ENCODE measurements at places on chromosomes 1 and 21.

- no peak for DNase-seq
Observed at GRCh38 chr1:3638027-3638426, 11.9 kb downstream of the WRAP73 start.

DNA sequence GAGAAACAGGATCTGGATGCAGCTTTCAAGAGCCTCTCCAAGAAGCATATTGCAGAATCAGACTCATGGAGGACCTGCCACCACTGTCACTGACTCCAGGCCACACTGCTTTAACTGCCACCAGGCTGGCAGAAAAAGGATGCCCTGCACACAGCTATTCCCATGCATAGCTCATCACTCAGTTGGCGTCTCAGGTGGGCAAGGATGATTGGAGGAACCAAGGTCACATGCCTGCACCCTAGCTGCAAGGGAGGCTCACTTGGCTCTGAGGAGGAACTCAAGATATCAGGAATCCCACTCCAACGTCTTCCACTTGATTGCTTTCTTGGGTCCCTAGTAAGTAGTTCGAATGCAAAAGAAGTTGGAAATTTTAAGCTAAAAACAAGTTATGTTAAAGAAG, 19.6 kb upstream of the SPOCD1 start:
- DNase-seq: no peak

GRCh38 chr1:98468111-98468717, 193.3 kb upstream of the SNX7 start:
- DNase-seq: peak; percentile 39

- no peak for DNase-seq
Observed at GRCh38 chr1:84780000-84780716, 89.9 kb upstream of the SSX2IP start.

DNA sequence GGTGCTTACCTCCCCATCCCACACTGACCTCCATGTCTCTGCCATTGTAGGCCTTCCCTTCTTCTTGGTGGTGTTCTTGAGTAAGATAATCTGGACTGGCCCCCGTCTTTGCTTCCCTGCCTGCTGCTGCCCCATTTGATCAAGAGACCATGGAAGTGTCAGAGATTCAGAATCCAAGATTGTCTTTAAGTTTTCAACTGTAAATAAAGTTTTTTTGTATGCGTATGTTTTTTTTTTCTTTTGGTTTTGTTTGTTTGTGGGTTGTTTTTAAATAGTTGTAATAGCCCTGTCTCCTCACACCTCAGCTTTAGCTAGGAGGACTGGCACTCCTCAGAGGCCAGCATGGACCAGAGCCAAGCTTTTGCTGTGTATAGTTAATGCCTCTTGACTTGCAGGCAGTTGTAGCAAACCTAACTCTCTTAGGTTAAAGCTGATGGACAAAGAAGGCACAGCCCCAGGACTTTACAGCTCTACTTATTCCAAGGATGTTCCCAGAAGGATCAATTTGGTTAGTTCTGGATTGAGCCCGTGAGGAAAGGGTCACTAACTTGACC, 5.6 kb upstream of the YBX1 start:
- no peak for DNase-seq

- DNase-seq: no peak
Observed at GRCh38 chr21:34999397-34999941, 49.6 kb downstream of the RUNX1 start.

DNA sequence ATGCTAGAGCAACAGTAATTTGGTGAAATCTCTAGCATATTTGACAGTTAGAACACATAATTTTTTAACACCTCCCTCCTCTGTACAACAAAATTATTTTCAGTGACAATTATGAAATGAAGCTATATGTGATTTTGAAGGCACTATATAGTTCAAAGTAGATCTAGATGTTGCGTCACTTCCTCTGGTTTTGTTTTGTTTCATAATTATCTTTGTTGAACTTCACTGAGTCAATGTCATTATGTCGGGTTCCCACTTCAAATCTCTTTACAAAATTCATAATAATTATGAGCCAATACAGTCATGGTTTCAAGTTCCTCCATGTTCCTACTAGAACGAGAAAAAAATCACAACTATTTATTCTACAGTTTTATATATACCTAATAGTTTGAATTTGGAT, 254.8 kb upstream of the PLXNA2 start:
- DNase-seq: no peak

GRCh38 chr1:198749279-198749678, 110.4 kb downstream of the PTPRC start:
- no peak for DNase-seq

GRCh38 chr1:187853505-187853904, 1024.8 kb downstream of the PLA2G4A start:
- DNase-seq: no peak
